ENCODE measurements at places on chromosomes 7 and 10. TPM values are rescaled to one million over a fixed set of nuclear protein-coding genes. Genes with fewer than 3 reads are reported as not detected.

Gene CC2D2B
- total RNA-seq: not detected

Gene RPEL1
- not detected for total RNA-seq

Gene EPO
- total RNA-seq: not detected

Gene ACSM6
- total RNA-seq: not detected

Gene BMPER
- 24.5 TPM for total RNA-seq

Gene HSPA12A
- 12.9 TPM for total RNA-seq

Gene CDC14C
- not detected for total RNA-seq

Gene DLX5
- total RNA-seq: not detected

Gene CPVL
- 1.1 TPM for total RNA-seq

Gene STYXL1
- 45.7 TPM for total RNA-seq

Gene TRIL
- total RNA-seq: 0.22 TPM
